ENCODE measurements at places on chromosomes 5 and 9.

- no peak for DNase-seq
These were observed 6.6 kb downstream of the SLC36A3 start for GRCh38 chr5:151296974-151297373.

DNA sequence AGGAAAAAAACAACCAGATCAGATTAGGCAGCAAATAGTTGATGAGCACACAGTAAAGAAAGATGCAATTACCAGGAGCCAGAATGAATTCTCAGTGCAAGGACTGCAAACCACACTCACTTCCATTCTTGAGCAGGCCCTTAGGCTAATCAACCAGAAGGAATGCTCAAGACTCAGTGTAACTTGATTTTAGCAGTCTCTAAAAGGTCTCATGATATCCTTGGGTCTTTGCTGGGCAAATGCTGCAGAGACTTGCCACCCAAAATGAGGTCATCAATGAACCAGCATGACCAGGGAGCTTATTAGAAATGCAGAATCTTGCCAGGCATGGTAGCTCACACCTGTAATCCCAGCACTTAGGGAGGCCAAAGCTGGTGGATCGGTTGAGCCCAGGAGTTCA is 20.1 kb upstream of the TMEM245 start:
- DNase-seq, result no peak

GRCh38 chr9:123251324-123251723 is 17.1 kb downstream of the STRBP start:
- DNase-seq, result no peak

DNA sequence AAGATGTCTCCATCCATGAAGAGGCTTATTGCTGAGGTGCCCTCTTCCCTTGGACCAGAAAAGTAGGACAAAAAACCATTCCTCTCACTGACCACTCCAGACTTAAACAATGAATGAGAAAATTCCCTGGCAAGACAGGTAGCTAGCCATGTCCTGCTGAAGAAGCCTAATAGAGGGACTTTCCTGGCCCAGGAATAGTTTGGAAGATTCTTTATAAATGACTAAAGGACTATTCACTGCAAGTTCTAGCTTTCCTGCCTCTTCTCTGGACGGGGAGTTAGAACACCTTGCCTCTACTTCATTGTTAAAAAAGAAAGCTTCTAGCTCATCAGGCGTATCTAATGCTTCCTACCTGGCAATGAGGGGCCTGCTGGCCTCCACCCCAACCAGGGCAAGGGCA is 153.6 kb downstream of the NR3C1 start:
- DNase-seq, result no peak

DNA sequence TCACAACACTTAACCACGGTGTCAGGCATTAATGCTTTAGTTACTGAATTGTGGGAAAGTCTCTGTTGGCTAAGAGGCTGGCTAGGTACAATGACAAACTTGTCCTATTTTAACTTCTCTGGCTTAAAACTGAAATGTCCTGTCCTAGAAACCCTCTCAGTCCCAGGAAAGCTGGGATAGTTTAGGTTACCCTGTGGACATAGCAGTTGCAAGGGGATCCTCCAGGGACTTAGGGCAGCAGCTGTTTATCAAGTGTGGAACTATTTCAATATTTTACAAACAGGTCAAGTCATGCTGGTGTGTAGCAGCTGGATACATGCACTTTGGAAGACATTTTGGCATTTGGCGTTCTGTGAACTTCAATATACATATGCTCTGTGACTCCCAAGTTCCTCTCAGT is 95.0 kb upstream of the ARRDC3 start:
- no peak for DNase-seq

GRCh38 chr9:17045381-17045940 is 89.4 kb upstream of the CNTLN start:
- DNase-seq, result no peak

- no peak for DNase-seq
These were observed 287.8 kb downstream of the TLR4 start for GRCh38 chr9:117992006-117992405.

GRCh38 chr9:75358846-75359245 is 270.5 kb downstream of the OSTF1 start:
- DNase-seq, result no peak

GRCh38 chr5:36648426-36648825 is 42.0 kb downstream of the SLC1A3 start:
- DNase-seq, result no peak

DNA sequence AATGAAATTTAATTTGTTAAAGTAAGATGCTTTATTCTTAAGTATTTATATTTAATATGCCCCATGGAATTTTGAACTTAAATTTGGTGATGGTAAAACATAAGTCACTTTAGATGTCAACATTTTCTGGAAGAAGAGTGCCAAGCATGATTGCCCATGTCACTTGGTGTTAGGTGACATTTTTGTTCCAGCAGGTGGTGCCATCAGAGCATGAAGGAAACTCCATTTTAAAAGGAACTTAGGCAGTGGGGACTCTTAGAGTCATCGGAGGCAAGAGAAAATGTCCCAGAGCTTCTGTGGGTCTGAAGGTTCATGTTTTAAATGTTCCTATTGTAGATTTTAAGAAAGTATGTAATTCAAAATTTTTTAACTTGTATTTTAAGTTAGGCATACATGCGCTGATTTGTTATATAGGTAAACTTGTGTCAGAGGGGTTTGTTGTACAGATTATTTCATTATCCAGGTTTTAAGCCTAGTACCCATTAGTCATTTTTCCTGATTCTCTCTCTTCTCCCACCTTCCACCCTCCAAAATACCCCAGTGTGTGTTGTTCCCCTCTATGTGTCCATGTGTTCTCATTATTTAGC is 789.3 kb downstream of the SEMA5A start:
- DNase-seq, result peak; percentile 71

DNA sequence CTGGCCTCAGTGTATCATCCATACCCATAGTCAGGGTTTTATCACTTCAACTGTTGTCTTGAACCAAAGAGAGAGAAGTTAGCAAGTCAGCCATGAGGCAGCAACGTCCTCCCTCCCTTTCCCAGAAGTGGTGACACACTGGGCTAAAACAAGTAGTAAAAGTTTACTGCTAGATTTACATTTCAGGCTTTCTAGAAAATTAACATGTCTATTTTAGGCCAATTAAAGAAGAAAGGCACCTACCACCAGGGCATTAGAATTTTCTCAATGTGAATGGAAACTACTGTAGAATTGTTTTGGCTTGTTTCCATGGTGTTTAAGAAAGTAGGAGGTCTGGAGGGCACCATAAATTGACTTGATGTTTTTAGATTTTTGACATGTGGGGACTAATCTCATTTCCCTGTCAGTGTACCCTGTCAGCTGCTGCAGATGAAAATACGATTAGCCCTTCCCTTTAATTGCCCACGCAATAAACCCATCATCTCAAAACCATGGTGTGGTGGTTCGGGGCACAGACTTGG is 121.8 kb upstream of the ELL2 start:
- DNase-seq, result no peak

DNA sequence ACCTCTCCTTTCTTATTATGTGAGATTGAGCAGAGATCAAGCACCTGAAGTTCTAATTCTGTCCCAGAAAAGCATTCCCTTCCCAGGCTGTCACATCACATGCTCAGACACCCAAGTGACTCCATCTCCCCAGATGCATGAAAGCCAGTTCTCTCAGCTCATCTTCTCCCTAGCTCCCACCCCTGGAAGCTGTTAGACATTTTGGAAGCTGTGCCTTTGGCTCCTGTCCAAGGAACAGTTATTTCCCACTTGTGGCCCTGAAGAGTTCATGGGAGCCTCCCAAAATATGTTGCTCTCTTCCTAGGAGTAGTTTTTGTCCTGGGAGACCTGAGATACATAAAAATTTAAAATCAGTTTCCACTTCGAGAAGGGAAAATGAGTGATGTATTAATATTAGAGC is 161.4 kb upstream of the GAS1 start:
- DNase-seq, result no peak

- DNase-seq, result no peak
These were observed 12.7 kb upstream of the DAB2 start for GRCh38 chr5:39437467-39437866.

DNA sequence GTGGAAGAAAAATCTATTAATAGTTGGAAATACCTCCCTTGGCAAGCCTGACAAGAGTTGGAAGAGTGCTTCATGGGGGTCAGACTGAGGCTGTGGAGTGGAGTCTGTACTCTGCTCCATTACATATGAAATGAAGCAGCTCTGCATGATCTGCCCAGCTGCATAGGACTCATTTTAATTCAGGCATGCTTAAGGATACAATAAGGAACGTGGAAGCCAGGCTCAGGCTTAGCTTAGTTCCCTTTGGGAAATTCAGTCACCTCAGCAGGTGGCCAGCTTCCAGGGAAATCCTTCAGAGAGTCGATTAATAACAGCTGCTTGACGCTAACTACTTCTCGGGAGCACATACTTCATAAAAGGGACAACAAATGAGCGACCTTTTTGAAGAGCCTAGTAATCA is 1672.9 kb upstream of the WWC1 start:
- DNase-seq, result peak; percentile 87

- DNase-seq, result peak; percentile 59
These were observed 279.6 kb downstream of the TMEM38B start for GRCh38 chr9:105973951-105974351.

GRCh38 chr5:178630475-178630930 is 3.7 kb upstream of the CLK4 start:
- no peak for DNase-seq

DNA sequence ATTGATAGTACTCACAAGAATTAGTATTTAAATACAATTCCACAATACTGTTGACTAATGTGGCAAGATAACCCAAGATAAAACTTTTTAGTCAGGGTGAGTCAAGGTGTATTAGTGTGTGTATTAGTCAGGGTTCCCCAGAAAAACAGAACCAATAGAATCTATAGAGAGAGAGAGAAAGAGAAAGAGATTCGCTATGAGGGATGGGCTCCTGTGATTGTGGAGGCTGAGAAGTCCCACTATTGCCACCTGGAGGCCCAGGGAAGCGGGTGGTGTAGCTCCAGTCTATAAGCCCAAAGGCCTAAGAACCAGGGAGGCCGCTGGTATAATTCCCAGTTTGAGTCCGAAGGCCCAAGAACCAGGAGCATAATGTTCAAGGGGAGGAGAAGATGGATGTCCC is 10.0 kb upstream of the SHISAL2B start:
- peak; percentile 39 for DNase-seq

DNA sequence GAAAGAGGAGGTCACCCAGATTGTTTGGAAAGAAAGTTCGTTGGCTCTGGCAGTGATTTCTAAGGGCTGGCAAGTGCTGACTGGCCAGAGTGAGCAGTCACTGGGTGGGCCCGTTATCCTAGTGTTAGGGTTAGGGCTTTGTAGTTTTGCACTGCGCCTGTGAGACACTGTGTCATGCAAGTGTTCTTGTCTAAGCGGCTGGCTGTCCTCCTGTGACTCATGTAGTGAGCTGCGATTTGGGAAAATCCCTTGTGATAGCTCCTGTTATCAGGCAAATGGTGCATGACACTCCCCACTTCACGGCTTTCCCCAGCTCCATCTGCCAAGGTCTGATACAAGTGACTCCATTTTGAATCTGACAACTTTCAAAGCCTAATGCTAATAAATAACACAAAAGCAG is 526.0 kb upstream of the ADAMTS16 start:
- DNase-seq, result peak; percentile 8

DNA sequence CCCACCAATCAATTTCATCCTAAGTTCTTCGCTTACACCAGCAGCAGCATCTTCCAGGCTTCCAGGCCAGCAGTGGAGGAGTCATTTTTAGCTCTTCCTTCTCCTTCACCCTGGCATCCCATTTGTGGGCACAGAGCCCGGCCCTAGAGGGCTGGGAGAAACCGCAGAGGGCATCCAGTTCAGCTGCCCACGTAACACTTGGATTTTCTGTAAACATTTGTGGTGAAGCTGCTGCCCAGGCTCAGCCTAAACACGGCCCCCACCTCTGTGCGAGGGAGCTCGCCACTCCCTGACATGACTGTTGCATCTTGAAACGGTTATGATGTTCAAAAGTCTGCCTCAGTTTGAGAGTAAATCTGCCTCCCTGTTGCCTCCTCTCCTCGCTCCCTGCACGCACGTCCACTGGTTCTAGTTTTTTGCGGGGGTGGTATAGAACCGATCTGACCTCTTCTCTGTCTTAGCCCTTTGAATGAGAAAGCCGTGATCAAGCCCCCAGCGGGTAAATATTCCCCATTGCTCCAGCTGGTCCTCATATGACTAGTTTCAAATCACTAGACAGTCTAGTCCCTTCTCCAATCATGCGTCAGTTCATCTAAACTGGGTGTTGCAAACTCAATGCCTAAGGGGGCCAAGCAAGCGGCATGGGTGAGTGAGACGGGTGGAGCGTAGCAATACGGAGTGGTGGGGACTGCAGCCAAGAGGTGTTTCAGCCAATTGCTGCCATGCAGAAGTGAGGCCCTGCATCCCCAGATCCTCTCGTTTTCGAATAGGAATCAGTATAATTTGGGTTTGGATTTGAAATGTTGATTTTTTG is 34.9 kb upstream of the N4BP3 start:
- no peak for DNase-seq

- no peak for DNase-seq
These were observed 34.3 kb upstream of the FRMD3 start for GRCh38 chr9:83572524-83572923.

Data from neural progenitor cell (in vitro differentiated cells).